ENCODE measurements at places on chromosomes 7 and 10. TPM values are rescaled to one million over a fixed set of nuclear protein-coding genes. Genes with fewer than 3 reads are reported as not detected.
A peak's percentile ranks its signal among the peaks of the same experiment; 100 is the strongest.

GRCh38 chr7:107622429-107622828, 38.2 kb upstream of the SLC26A4 start:
- peaks cover 2% of the 10 kb centered on the region for H3K36me3 ChIP-seq
- no peaks in the 10 kb centered on the region for H3K4me1 ChIP-seq
- no peak for DNase-seq
- H3K4me3 ChIP-seq = no peak overlapping the region
- H3K27ac ChIP-seq = no peak overlapping the region

GRCh38 chr10:91907033-91907594, 2.2 kb downstream of the FGFBP3 start:
- peaks cover 6% of the 10 kb centered on the region for H3K36me3 ChIP-seq
- DNase-seq = no peak
- H3K4me3 ChIP-seq = peak overlapping the region; percentile 83

- no peak overlapping the region for H3K27ac ChIP-seq
- no peaks in the 10 kb centered on the region for H3K27me3 ChIP-seq
- H3K4me1 ChIP-seq = no peaks in the 10 kb centered on the region
- no peak overlapping the region for H3K4me3 ChIP-seq
- H3K36me3 ChIP-seq = no peaks in the 10 kb centered on the region
Measured at GRCh38 chr7:68216051-68216450, 1219.4 kb downstream of the TYW1 start.

DNA sequence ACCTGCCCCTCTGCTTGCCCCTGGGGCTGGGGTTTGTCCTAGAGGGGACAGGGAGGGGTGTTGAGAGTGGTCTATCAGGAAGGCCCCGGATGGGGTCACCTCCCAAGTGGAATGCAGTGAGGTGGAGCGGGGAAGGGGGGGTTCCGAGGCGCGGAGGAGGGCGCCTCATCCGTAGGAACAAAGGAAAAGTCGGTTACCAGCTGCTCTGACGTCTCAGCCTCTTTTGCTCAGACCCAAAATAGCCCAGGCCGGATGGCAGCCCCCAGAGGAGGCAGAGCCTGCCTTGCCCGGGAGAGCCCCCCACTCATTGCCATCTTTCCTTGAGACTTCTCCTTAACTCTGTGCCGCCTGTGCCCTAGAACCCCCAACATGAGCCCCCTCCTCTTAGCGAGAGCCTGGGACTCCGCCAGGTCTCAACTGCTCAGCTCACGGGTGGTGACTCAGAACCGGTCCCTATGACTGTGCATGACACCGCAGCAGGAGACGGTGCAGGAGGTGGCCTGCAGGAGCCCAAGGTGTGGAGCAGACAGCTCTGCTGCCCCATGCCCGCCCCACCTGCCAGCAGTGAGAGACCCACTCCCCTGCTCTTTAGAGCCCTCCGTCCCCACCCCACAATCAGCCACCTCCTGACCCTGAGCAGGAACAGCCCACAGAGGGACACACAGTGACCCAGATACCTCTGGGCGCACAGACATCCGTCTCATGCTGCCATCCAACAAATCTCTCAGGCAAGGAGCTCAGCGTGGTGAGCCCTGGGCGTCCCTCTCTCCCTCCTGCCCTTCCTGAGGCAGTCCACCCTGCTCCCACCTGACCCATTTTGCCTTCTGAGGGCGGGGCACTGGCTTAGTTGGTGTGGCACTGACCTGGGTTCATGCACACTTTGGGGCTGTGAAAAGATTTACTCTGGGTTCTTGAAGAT, 13.1 kb downstream of the STX1A start:
- H3K4me1 ChIP-seq = peaks cover 13% of the 10 kb centered on the region
- no peak overlapping the region for H3K4me3 ChIP-seq
- H3K36me3 ChIP-seq = peaks cover 4% of the 10 kb centered on the region
- no peaks in the 10 kb centered on the region for H3K27me3 ChIP-seq
- peak overlapping the region; percentile 9 for H3K27ac ChIP-seq

DNA sequence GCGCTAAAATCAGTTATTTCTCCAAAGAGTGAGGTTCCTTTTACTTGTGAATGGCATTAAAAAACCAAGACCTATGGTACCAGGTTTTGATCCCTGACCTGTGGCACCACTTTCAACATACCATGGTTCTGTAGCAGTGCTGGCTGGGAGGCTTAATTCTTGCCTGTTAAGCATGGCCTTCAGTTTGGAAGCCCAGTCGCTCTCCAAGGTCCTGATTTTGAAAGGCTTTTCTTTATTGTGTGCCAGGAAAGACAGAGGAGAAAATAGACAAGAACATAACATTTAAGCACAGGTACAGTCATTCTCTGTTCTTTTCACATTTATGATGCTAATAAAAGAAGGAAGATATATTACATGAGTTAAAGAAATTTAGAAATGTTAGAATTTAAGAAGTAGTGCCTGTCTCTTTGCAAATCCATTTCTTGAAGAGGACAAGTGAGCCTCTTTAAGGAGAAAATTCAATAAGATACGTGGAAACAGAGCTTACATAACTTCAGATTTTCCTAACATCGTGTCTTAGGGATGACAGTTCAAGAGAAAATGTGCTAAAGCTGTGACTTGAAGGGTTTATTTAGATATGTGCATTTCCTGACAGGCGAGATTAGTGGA, 357.6 kb downstream of the DPP6 start:
- H3K27ac ChIP-seq = no peak overlapping the region
- H3K36me3 ChIP-seq = no peaks in the 10 kb centered on the region
- H3K27me3 ChIP-seq = no peaks in the 10 kb centered on the region

- H3K27ac ChIP-seq = peak overlapping the region; percentile 52
- no peak overlapping the region for H3K4me3 ChIP-seq
- H3K36me3 ChIP-seq = peaks cover 92% of the 10 kb centered on the region
- peaks cover 49% of the 10 kb centered on the region for H3K4me1 ChIP-seq
Measured at GRCh38 chr10:6507311-6507710, 72.8 kb downstream of the PRKCQ start.

GRCh38 chr10:129369566-129369965, 97.5 kb upstream of the MGMT start:
- DNase-seq = no peak
- no peaks in the 10 kb centered on the region for H3K36me3 ChIP-seq
- H3K4me1 ChIP-seq = no peaks in the 10 kb centered on the region
- no peak overlapping the region for H3K4me3 ChIP-seq

DNA sequence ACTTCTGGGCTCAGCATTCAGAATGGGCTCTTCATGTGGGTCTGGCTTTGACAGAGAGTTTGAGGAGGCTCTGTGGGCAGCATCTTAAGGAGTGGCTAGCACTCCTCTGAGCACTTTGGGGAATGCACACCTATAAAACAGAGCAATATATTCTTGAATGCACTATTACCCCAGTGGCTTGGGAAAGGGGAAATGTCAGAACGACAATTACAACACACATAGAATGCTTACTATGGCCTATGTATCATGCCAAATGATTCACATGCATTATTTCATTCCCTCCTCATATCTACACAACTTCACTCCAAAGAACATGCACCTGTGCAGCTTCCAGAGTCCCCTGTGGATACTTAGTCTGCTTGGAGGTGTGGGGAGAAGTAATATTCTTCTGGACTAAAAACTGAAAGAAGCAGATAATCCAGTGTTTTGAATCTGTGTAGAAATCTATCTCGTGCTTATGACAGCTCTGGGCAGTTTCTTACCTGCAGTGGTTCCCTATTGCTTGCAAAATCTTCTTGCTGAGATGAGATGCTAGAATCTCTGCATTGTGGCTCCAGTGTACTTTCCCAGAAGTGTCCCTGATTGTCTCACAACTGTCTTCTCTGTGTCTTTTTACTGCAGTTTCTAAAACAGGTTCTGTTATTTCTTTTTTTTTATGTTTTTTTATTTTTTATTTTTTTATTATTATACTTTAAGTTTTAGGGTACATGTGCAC, 5.5 kb upstream of the MGAM start:
- H3K4me3 ChIP-seq = no peak overlapping the region
- H3K4me1 ChIP-seq = peaks cover 6% of the 10 kb centered on the region
- DNase-seq = no peak
- no peaks in the 10 kb centered on the region for H3K36me3 ChIP-seq

DNA sequence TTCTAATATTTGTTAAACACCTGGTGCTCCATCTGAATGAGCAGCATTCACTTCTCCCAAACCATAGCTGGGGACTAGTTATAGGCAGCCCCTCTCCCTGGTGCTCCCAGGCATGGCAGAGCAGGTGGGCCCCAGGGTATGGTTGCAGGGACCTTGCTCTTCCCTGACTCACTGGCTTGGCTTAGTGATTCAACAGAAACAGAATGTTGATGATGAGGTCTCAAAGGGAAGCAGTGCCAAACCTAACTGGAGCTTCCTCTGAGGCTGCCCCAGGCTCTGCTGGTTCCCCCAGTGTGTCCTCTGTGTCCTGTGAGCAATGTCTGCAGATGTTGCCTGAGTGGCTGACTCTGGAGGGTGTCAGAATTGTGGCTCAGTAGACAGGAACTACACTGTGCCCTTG, 3.7 kb downstream of the GPR26 start:
- no peak for DNase-seq
- H3K4me3 ChIP-seq = no peak overlapping the region
- H3K27me3 ChIP-seq = peaks cover 10% of the 10 kb centered on the region
- no peak overlapping the region for H3K27ac ChIP-seq
- H3K4me1 ChIP-seq = no peaks in the 10 kb centered on the region

GRCh38 chr7:42071372-42072261, 165.4 kb downstream of the GLI3 start:
- H3K4me3 ChIP-seq = no peak overlapping the region
- H3K4me1 ChIP-seq = no peaks in the 10 kb centered on the region
- DNase-seq = no peak
- H3K36me3 ChIP-seq = no peaks in the 10 kb centered on the region

The MSMB gene
- total RNA-seq = not detected

DNA sequence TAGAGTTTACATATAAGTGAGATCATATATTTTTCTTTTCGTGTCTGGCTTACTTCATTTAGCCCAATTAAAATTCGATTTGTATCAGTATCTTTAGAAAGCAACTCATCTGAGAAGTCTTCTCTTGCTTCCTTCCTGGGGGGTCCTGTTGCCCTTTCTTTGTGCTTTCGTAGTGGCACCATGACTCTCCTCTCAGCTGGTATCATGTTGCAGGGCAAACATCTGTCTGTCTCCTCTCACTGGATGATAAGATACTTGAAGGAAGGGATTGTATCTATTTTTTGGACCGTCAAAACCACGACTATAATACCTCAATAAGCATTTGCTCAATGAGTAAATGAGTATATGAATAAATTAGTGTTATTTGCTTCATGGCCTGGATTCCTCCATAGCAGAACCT, 382.5 kb upstream of the SORCS1 start:
- no peaks in the 10 kb centered on the region for H3K36me3 ChIP-seq
- H3K27me3 ChIP-seq = no peaks in the 10 kb centered on the region
- no peak for DNase-seq
- no peak overlapping the region for H3K4me3 ChIP-seq
- H3K4me1 ChIP-seq = no peaks in the 10 kb centered on the region

DNA sequence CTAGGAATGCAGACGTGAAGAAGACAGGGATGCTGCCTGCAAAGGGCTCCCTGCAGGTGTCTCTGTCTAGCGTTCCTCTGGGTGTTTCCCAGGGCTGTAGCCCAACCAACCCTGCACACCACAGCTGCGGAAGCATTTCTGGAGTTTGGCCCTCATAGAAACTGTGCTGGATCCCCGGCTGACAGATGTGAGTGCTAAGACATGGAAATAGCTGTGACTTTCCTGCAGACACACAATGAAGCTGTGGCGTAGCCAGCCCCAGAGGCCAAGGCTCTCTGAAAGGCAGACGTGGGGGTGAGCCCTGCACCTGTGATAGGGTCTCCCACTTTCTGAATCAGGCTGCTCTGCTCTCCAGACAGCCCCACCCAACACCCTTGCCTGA, 44.8 kb downstream of the ADCYAP1R1 start:
- H3K4me3 ChIP-seq = no peak overlapping the region
- H3K4me1 ChIP-seq = no peaks in the 10 kb centered on the region
- no peak for DNase-seq
- no peaks in the 10 kb centered on the region for H3K36me3 ChIP-seq

- peaks cover 18% of the 10 kb centered on the region for H3K36me3 ChIP-seq
- H3K4me1 ChIP-seq = peaks cover 71% of the 10 kb centered on the region
- H3K4me3 ChIP-seq = no peak overlapping the region
- H3K27ac ChIP-seq = no peak overlapping the region
- no peaks in the 10 kb centered on the region for H3K27me3 ChIP-seq
Measured at GRCh38 chr7:24970676-24971075, 9.3 kb downstream of the OSBPL3 start.

The CLDN15 gene
- 24.3 TPM for total RNA-seq

DNA sequence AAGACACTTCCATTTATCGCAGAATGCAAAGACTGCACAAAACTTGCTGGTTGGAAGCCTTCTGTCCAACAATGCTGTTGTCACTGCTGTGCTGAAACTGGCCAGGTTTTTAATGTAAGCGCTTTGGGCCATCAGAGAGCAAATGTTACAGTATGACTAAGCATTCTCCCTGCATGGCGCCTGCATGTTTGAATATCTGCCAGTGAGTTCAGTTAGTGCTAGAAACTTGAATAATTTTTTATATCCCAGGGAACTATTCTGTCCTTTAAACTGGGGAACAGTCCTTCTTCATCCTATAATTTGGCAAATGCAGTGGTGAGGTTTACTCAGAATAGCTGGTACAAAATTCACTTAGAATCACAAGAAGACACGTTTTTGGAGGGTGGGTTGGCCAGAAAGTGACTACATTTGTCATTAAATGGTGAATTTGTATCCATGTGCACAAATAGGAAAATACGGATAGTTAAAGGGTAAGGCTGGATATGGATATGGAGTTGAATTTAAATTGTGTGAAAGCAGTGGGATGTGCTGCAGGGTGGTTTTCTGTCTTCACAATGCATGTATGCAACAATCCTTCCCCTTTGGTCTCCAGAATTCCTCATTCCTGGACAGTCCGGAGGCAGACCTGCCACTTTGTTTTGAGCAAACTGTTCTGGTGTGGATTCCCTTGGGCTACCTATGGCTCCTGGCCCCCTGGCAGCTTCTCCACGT, 1.7 kb downstream of the ABCC2 start:
- H3K27ac ChIP-seq = no peak overlapping the region
- DNase-seq = no peak
- no peaks in the 10 kb centered on the region for H3K27me3 ChIP-seq
- H3K36me3 ChIP-seq = no peaks in the 10 kb centered on the region
- H3K4me3 ChIP-seq = no peak overlapping the region
- H3K4me1 ChIP-seq = peaks cover 7% of the 10 kb centered on the region

DNA sequence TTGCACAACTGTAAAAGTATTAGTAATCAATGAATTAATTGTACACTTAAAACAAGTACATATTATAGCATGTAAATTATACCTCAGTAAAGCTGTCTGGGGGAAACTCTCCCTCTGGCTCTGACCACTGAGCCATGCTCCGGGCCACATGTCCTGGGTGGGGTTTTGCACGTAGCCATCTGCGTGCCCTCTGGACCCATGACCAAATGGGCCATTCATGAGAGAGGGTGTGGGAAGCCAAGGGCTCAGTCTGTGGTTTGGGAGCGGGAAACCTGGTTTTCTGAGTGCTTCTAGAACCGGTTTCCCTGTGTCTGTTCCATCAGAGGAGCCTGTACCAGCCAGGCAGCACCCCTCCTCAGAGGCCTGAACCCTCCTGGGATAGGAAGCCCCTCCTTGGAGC, 143.2 kb downstream of the SH3PXD2A start:
- H3K4me3 ChIP-seq = no peak overlapping the region
- H3K27ac ChIP-seq = no peak overlapping the region
- peaks cover 4% of the 10 kb centered on the region for H3K4me1 ChIP-seq
- H3K36me3 ChIP-seq = no peaks in the 10 kb centered on the region

All from activated CD4-positive, alpha-beta T cell treated with anti-CD3 and anti-CD28 coated beads, Interleukin-2, amount 10 ng/mL, durations not matched to agents 7 days and 5 days (primary cell).